T-helper 17 cell (primary cell): ENCODE measurements at places on chromosomes 2 and 18.

GRCh38 chr18:41714872-41715271, 240.2 kb upstream of the PIK3C3 start:
- DNase-seq, result no peak

- DNase-seq, result no peak
Measured at GRCh38 chr2:72780477-72780876, 45.4 kb downstream of the EXOC6B start.

DNA sequence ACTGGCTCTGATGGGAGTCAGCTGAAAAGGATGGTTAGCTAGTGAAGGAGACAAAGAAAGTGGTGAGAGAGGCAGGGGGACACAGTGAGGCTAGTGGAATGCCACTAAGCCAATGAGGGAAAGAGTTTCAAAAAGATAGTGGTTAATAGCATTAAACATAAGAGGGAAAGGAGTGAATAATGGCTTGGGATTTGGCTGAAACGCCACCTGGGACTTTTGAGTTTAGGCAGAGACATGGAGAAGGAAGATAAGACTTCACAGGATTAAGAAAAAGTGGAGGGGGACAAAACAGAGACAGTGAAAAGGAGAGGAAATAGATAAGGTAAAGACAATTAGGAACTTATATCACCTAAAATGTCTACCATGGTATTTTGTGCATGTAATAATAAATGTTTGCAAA, 6.9 kb downstream of the CD28 start:
- DNase-seq, result no peak

DNA sequence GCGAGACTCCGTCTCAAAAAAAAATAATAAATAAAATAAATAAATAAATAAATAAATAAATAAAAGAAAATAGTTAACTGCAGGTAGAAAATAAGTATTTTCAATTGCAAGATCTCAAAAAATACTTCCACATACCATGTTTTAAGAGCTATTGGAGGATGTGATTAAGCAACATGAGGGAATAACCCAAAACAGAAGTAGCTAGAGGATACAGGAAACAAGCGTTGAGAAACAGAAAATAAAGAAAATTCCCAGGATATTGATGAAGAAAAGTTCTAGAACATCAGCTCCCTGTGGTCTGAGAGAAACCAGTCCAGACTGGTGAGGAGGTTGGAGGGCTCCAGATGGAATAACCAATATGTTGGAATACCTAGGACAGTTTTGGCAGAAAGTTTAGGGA, 57.3 kb upstream of the RND3 start:
- no peak for DNase-seq

DNA sequence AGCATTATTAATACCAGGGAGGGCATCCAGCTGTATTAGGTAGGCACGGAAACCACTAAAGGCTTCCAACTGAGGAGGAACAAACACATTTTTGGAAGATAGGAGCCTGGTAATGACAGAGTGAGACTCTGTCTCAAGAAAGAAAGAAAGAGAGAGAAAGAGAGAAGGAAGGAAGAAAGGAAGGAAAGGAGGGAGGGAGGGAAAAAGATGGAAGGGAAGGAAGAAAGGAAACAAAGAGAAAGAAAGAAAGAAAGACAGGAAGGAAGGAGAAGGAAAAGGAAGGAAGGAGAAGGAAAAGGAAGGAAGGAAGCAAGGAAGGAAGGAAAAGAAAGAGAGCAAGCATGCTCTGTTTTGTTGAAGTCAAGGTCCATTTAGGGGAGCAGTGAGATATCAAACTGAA, 103.8 kb upstream of the RFX8 start:
- no peak for DNase-seq

GRCh38 chr2:150001788-150002187, 414.2 kb upstream of the MMADHC start:
- no peak for DNase-seq

DNA sequence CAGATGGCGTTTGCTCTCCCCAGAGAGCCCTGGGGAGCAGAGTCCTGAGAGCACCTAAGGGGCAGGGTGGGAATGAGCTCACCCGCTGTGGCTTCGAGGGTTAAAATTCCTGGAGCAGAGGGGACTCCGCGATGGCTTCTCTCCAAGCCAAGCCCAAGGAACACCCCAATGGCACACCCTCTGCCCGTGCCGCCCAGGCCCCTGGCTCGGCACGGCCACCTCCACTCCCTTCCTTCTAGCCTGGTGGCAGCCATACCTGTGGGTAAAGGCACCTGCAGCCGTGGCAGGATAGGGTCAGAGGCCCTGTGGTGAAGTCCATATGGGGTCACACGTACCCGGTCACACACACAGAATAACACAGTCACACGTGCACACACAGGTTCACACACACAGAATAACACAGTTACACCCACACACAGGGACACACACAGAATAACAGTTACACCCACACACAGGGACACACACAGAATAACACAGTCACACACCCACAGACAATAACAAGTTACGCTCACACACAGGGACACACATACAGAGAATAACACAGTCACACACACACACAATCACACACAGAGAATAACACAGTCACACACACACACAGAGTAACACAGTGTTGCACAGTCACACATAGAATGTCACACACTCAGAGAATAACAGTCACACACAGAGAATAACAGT, 50.5 kb downstream of the RAMP1 start:
- DNase-seq, result no peak

DNA sequence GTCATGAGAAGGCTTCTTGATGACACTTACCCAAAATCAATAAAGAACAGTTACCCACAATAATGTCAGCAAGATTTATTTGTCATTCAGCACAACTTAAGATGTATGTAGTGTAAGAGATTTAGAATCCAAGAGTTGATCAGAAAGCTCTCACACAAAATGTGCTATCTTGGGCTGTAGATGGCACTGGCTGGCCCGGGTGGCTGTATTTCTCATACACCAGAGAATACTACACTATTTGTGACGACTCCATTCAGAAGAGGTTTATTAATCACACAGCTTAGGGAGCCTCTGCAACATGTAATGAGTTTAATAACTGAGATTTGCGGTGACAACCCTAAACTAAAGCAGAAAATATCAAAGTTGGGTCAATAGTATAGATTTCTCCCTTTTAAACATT, 530.4 kb upstream of the KLHL29 start:
- DNase-seq, result no peak

GRCh38 chr2:123164216-123164615, 860.9 kb upstream of the CNTNAP5 start:
- DNase-seq, result no peak
